Prostate gland (tissue), 2 donors: ENCODE measurements at places on chromosomes 2 and 18.

GRCh38 chr2:28926847-28927246, 32.4 kb downstream of the WDR43 start:
- no peak for DNase-seq

GRCh38 chr18:24219561-24220317, 80.9 kb downstream of the CABYR start:
- no peak for DNase-seq

DNA sequence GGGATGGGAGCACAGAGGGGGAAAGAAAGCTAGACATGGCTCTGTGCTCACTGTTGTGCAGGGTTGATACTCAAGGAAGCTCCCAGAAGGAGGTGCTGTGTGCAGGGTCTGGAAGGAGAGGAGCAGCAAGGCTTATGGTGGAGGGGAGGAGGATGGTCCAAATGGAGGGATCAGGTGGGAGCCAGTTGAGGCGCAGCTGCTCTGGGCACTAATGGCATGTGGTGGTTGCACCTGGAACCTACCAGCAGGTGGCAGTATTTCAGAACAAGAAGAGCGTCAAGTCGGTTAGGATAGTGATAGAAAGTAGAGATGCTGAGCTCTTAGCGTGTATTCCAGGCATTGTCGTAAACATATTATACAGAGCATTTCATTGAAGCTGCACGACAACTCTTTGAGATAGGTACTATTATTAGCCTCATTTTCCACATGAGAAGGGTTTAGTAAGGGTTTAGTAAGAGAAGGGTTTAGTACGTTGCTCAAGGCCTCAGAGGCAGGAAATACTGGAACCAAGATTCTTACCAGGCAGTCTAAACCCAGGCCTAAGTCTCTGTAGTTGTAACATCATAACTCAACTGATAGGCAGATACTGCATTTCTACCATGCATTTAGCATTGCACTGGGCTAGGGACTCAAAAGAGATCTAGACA, 223.7 kb downstream of the CYP26B1 start:
- peak; percentile 69 for DNase-seq

DNA sequence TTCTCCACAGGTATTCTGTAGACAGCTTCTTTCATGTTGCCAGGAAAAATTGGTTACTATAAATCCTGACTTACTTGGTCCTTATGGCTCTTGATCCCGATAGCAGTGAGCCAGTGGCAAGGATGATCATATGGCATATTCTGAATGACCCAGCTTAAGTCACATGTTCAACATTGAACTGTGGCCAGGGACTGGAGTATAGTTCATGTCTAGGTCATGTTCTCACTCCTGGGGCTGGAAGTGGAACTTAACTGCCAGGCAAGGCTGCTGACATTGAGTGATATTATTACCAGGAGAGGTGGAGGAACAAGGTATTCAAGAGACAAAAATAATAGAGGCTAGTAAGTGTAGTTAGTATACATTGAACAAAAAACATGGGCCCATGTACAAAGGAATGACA, 26.2 kb downstream of the R3HDM1 start:
- DNase-seq, result no peak

GRCh38 chr18:23136326-23137096, 1.2 kb downstream of the CABLES1 start:
- peak; percentile 9 for DNase-seq

GRCh38 chr2:163736433-163737189, 803 bp upstream of the FIGN start:
- no peak for DNase-seq

DNA sequence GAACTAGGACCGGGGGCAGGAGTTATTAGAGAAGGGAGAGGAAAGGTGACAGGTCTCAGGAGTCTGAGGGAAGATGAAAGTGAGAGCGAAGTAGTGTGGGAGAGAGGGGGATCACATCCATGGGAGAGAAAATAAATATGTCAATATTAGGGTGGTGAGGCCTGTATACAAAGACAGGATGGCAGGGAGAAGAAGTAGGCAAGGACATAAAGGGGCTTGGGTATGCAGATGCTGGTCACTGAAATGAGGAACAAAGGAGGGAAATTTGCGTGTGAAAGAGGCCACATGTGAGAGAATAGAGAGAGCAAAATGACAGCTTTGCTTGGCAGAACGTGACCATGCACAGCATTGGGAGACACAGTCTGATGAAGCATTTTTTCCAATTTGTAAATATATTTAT, 13.6 kb downstream of the METAP1D start:
- DNase-seq, result no peak

DNA sequence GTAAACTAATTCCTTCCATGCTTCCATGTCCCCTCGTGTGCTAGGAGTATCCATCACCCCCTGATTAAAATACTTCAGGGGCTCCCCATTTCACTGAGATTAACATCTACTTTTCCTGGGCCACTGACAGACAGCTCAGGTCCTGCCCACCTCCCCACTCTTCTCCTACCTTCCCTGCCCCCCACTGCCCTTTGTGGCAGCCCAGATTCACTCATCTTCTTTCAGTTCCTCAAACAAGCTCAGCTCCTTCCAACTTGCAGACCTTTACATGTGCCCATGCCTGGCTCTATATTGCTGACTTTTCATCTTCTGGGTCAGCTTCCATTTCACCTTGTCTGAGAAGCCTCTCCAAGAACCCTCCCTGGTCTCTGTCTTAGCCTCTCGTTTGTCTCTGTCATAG, 12.0 kb downstream of the RUFY4 start:
- DNase-seq, result no peak

GRCh38 chr2:113692698-113693428, 63.6 kb downstream of the SLC35F5 start:
- DNase-seq, result no peak

DNA sequence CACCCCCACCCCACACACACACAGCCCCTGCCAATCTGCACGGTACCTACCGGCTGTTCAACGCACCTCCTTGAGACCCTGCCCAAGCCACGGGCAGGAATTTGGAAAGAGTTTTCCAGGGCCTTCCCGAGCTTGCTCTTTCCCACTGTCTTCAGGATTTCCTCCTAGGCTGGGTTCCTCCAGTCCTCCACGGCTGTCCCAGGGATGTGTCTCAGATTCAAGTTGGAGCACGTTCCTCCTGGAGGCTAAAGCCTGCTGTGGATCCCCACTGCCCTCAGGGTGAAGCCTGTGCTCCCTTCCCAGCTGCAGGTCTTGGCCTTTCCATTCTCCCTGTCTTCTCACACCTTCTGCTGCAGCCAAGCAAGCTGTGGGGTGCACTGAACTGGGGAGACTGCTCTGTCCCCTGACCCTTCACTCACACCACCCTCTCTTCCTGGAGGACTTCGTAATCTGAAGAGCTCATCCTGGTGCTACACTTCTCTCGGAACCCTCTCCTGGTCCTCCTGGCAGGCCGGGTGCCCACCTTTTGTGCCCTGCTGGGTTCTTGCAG, 54.9 kb upstream of the HS6ST1 start:
- no peak for DNase-seq

- no peak for DNase-seq
Measured at GRCh38 chr2:181128199-181128598, 147.8 kb downstream of the UBE2E3 start.

- DNase-seq, result peak; percentile 75
Measured at GRCh38 chr18:49561289-49562193, at the start of gene LIPG. LIPG (plus strand) TSS chr18:49562057; CDS start chr18:49562309, 252 bp downstream.

DNA sequence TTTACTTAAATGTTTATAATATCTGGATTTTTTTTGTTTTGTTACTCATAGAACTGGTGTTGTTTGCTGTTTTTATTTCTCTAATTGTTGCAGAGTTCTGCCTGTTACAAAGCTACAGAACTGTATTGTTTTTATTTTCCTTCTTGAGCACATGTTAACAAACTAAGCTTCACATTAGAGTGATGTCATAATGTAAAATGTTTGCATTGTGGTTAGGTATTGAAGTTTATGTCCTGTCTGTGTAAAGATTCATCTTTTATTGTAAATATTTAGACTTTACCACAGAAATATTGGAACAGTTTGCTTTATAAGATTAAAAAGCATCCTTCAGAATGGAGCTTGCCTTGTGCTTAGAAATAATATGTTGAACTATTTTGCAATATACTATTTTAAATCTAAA, 67.7 kb downstream of the CLIP4 start:
- no peak for DNase-seq

DNA sequence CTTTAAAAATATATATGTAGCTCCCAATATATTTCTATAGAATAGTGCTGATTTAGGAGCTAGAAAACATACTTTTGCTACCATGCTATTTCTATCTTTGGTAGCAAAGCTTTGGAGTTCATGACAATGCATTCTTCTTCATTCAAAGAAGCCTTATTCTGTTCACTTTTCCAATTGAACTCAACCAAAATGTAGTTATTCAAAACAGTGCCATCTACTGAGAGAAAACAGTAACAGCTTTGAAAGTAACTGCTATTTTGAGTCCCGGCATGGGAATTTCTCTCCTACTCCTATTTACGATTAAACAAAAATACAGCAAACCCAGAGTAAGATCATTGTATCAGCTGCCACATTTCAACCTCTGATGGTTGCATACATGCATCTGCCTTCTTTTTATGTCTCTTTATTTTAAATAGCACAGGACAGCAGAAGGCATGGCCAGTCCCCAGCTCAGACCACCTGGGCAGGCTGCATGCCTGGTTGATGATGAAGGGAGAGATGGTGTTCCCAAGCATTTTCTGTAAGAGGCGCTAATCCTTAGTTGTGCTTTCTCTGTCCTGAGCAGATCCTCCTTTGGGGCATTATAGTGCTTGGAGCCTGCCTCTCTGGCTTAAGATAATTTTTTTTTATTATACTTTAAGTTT, 69.7 kb upstream of the SULT1C3 start:
- DNase-seq, result no peak

- DNase-seq, result no peak
Measured at GRCh38 chr2:145815933-145816332, 1296.0 kb upstream of the ZEB2 start.

- DNase-seq, result no peak
Measured at GRCh38 chr18:48029296-48029986, 99.0 kb upstream of the SMAD2 start.

DNA sequence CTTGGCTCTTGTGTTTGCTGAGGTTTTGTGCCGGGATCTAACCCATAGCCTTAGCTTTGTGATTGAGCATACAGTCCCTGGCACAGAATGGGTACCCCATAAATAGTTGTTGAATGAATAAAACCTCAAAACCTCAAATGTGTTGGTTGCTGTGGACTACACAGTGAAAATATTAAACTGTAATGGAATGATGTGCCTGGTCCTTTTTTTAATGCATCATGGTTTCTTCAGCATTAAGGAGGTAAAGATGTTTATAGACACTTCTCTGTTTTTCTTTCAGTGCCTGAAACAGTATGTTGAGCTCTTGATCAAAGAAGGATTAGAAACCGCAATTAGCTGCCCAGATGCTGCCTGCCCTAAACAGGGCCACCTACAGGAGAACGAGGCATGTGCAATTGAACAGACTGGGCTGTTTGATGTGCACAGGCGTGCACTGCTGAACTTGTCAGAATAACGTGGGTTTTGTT, 97.0 kb downstream of the RNF144A start:
- DNase-seq, result no peak
